ENCODE measurements at places on chromosomes 3 and 15. TPM values are rescaled to one million over a fixed set of nuclear protein-coding genes. Genes with fewer than 3 reads are reported as not detected.

DNA sequence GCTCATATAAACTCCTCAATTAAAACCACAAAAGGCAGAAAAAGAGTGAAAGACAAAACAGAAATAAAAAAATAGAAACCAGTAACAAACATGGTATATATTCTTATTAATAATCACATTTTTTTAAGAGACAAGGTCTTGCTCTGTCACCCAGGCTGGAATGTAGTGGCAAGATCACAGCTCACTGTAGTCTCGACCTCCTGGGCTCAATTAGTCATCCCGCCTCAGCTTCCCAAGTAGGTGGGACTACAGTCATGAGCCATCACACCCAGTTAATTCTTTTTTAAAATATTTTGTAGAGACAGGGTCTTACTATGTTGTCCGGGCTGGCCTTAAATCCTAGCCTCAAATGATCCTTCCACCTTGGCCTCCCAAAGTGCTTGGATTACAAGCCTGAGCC, 37.1 kb downstream of the FAM240A start:
- DNase-seq = no peak

GRCh38 chr3:139120086-139121056, 75.7 kb upstream of the PRR23C start:
- no peak for DNase-seq

DNA sequence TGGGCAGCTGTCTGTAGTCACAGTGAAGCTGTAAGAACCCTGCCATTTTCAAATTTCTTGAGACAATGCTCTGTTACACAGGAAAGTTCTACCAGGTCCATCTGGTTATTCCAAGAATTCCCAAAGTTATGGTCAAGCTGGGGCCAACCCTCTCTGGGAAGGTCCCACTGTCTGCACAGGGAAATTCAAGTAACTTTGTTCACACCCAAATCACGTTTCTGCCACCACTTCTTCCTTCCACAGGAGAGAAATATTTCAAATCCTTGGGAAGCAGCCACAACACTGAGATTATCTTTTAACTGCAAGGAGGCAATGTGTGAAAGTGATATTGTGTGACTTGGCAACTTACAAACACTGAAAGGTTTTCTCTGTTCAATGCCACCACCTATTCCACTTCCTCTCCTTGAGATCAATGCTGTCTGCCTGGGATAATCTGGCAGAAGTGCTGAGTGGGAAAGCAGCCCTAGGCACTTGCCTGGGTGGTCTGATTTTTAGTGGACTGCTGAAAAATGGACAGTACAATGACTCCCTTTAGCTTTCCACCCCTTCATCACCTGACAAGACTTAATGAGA, 5.6 kb downstream of the SCAMP2 start:
- DNase-seq = no peak

DNA sequence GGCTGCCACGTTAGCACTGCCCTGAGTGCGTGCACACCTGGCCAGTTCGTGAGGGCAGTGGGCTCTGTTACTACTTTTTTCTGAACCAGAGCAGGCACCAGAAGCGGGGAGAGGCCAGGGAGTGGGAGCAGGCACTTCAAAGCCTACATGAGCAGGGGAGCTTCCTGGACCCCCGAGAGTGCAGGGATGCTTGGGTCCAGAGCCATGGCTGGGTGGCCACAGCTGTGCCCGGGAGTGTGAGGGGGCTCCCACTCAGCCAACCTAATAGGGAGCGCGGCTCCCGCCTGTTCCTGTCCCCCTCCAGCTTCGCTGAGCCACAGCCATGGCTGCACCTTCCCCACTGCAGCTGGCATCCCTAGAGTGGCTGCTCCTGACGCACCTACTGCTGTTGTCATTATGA, 1423.3 kb downstream of the SI start:
- no peak for DNase-seq

DNA sequence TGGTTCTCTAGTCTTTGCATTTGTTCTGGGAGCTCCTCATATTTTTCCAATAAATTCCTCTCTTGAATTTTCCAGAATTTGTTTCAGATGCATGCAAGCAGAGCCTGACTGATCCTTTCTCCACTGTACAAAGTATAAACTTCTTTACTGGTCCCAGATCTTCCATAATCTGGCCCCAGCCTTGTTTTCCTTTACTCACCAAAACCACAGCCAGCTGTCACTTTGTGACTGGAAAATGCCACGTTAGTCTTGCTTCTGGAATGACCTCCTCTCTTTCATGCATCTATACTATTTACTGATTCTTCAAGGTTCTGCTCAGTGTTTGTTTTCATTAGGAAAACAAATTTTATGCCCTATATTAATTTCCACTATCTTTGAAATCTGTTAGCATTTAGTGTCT, 60.4 kb upstream of the SPPL2A start:
- DNase-seq = no peak

DNA sequence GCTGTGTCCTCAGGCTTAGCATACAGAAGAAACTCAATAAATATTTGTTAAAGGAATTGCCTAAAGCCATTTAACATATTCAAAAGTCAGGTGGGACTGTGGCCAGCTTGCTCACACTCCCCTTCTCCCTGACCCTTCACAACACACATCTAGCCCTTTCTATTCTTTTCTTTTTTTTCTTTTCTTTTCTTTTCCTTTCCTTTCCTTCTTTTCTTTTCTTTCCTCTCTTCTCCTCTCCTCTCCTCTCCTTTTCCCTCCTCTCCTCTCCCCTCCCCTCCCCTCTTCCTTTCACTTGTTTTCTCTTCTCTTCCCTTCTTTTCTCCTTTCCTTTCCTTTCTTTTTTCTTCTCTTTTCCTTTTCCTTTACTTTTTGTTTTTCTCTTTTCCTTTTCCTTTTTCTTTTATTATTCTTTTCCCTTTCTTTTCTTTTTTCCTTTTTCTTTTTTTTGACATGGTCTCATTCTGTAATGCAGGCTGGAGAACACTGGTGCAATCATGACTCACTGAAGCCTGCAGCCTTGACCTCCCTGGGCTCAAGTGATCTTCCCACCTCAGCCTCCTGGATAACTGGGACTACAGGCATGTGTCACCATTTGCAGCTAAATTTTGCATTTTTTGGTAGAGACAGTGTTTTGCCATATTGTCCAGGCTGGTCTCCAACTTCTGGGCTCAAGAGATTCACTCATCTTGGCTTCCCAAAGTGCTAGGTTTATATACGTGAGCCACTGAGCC, 377.8 kb downstream of the GRM7 start:
- no peak for DNase-seq

DNA sequence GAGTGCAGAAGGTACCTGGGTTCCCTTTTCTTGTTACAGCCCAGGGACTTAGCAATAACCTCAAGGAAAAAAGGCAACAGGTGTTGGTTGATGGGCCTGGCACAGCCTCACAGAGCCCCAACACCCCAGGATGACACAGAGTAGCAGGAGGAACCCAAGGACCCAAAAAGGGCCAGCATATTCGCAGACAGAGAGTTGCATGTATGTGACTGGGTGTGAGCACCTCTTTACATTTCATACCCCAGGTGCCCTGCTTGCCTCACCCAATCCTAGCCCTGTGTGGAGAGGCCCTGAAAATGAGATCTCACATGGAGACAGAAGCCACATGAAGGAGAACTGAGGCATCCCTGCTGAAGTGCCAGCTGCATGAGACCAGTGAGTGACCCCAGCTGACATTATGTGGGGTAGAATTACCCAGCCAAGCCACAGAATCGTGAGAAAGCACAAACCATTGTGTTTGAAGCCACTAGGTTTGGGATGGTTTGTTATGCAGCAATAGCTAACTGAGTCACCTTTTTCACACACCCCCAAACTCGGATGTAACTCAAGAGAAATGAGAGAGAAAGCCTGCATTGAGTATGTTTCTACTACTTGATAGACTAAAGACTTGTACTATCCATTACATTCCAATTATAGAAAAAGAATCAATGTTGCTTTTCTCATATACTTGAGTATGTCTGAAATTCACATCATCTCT, 26.2 kb upstream of the HHATL start:
- no peak for DNase-seq

GRCh38 chr3:64895991-64896895, 208.4 kb upstream of the ADAMTS9 start:
- DNase-seq = no peak

DNA sequence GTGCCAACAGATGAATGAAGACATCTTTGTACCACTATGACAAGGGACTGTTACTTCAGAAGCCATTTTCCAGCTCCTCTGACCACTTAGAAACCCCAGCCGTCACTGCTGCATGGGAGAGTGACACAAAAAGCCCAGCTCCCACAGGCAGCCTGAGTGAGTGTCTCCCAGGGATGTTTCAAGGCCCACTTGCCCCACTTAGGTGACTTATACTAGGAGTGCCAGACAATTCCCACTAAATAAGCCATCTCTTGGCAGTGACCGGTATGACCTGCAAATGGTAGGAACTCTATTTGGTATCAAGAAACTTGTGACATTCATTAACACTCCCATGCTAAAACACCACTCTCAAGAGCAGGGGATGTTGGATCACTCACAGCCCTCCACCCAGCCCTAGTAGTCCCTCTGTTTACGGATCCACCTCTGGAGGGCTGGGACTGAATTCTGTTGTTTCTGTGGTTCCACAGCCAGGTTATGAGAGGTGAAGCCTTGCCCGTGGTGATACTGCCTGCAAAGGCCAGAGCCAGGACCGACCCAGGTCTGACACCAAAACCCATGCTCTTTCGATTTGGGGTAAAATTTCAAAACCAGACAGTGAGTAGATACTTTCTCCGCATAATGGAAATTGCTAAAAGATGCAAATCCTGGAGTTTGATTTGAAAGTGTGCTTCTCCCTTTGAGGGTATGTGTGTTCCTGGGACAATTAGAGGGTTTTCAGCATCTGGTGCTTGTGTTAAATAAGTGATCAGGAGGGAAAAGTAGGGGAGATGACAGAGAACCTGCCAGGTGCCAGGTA, 14.5 kb downstream of the RBP1 start:
- DNase-seq = no peak

GRCh38 chr3:101643861-101644613, 32.9 kb downstream of the ZBTB11 start:
- no peak for DNase-seq

DNA sequence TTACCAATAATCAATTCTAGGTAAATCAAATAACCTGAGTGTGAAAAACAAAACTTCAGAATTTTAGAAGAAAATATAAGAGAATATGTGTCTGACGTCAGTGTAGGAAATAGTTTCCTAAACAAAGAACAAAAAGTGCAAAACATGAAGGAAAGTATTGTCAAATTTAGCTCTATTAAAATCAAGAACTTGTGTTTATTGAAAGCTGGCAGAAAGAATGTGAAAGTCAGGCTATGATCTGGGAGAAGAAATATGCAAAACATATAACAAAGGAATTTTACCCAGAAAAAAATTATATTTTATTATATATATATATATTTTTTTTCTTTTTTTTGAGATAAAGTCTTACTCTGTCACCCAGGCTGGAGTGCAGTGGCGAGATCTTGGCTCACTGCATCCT, 129.1 kb upstream of the ANKRD28 start:
- DNase-seq = no peak

DNA sequence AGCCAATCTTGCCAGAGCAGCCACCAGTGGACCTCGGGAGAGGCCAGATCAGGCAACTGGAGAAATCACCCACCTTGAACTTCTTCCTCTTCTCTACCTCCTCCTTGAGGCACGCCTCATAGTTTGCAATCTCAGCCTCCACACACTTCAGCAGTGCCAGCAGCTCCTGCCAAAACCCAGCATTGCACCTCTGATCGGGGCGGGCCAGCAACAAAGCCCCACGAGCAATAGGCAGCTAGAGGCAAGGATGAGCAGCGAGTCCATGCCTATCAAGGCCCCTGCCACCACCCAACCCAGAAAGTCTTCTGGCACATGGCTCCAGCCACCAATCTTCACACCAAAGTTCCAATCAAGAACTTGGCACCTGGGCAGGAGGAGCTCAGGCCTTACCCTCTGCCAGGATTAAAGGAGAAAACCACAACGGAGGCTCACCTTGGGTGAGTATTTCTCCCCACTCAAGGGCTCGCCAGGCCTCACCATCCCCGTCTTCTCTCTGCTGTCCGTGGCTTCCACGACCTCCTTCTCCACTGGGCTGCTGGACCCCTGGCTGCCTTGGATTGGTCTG, 42.1 kb downstream of the SEMA3G start:
- no peak for DNase-seq

DNA sequence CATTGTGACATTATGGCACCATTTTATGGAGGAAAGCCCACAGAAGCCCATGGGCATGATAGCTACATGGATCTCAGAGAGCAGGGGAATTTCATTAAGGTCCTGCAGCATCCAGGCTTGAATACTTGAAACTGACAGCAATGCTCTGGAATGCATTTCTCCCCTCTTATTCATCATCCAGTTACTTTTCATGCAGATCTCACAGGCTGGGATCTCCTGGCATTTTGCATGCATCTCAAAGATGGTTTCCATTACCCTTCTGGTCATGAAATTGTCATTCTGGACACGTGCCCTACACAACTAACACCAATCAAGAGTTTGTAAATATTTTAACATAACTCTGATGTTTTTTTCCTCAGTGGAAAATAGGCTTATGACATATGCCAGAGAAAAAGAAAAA, 32.4 kb downstream of the VGLL3 start:
- DNase-seq = no peak

- DNase-seq = no peak
Measured at GRCh38 chr3:158671821-158672214, 630 bp downstream of the LXN start.

- peak; percentile 60 for DNase-seq
Measured at GRCh38 chr3:120450600-120451271, at the start of gene FSTL1. Gene FSTL1 (minus strand): TSS chr3:120450992. CDS start chr3:120450746, 246 bp downstream.

DNA sequence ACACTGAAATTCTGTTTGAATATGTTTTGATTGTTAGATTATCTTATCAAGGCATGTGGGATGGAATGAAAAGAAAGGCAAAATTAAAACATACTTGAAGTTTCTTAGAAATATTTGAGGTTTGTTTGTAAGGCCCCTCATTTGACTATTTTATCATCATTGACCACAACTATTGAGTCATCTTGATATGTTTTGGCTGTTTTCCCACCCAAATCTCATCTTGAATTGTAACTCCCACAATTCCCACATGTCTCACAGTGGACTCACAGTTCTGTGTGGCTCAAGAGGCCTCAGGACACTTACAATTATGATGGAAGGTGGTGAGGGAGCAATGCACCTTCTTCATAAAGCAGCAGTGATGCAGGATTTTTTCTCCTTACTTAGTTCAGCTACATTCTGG, 917.1 kb downstream of the PLOD2 start:
- no peak for DNase-seq

DNA sequence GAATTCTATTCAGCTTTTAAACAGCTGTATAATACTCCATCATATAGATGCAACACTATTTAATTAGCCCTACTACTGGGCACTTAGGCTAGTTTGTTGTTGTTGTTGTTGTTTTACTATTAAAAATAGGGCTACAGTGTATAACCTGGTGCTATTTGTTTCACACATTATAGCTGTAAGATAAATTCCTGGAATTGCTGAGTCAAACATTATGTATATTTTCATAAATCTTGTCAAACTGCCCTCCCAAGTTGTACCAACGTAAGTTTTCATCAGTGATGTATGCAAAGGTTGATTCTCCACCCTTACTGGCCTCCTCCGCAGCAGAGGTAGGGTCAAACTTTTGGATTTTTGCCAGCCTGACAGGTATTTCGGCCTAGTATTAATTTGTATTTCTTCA, 3.8 kb upstream of the CEMIP start:
- no peak for DNase-seq

GRCh38 chr3:66812136-66812535, 186.0 kb upstream of the KBTBD8 start:
- DNase-seq = no peak

- no peak for DNase-seq
Measured at GRCh38 chr3:152394246-152394645, 125.5 kb downstream of the MBNL1 start.

Gene PEX5L
- total RNA-seq = 36.5 TPM

Gene CPNE9
- not detected for total RNA-seq

Gene SLC28A2
- total RNA-seq = not detected

Gene HRG
- total RNA-seq = not detected

Gene PLAAT1
- total RNA-seq = 0.84 TPM

Gene WNT7A
- total RNA-seq = not detected

Gene SH3GL3
- 1.5 TPM for total RNA-seq

Gene EFHB
- 1.5 TPM for total RNA-seq

Gene P2RY13
- 0.20 TPM for total RNA-seq
